ENCODE measurements at places on chromosomes 7 and 10. TPM values are rescaled to one million over a fixed set of nuclear protein-coding genes. Genes with fewer than 3 reads are reported as not detected.

The AOC1 gene
- 0.27 TPM for total RNA-seq

The KIF11 gene
- total RNA-seq, result 1.1 TPM

The TMEM139 gene
- 14.8 TPM for total RNA-seq

The PDLIM1 gene
- total RNA-seq, result 273 TPM

The TAC1 gene
- total RNA-seq, result not detected

The TAS2R3 gene
- 0.43 TPM for total RNA-seq

The CYCS gene
- total RNA-seq, result 699 TPM

- peak; percentile 41 for DNase-seq
Observed at GRCh38 chr10:42980553-42981357, 96.1 kb upstream of the RET start.

GRCh38 chr7:134396031-134396430, 62.9 kb downstream of the AKR1B1 start:
- DNase-seq, result no peak

DNA sequence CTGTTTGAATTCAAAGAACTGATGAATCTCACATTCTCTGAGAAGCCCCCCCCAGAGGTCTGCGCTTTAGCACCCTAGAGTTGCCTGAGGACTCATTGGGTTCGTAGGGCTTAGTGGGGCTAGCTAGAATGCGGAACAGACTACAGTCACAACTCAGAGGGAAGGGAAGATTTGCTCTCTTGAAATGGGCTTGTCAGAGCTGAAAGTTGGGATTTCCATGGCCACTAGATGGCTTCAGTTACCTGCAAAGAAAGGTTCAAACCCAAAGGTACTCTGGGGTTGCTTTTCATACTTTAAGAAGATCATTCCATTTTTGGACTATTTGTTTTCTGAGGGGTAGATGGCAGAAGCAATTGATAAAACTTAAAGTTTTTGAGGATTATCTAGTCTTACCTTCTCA, 205.0 kb downstream of the BBS9 start:
- no peak for DNase-seq

GRCh38 chr7:1560620-1561031, 4.6 kb upstream of the TMEM184A start:
- DNase-seq, result peak; percentile 54

DNA sequence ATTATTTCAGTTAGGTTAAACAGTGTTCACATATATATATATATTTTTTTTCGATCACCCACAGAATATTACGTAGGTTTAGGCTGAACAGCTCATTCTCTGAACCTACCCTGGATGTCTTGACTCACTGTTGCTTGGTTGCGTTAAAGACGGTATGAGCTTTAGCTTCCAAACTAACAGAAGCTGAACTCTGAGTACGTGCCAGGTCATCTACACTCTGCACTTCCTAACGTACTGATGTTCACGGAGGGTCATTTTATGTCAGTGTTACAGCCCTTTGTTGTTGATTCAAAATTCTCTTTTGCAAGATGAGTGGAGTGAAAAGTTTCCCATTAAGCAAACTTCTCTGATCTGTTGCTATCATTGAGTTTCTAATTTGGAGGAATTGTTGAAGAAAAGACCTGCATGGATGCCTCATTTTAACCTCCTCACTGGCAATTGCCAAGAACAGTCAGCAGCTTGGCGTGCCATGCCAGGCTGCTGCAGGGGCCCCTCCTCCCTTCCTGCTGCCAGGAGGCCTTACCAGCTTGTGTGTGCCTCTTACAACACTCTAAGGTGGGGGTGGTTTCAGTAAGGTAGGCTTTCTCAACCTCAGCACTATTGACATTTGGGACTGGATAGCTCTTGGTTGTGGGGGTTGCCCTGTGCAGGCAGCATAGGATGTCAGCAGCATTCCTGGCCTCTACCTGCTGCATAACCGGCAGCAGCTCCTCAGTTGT, 44.3 kb downstream of the INSYN2A start:
- no peak for DNase-seq

GRCh38 chr10:129811208-129811607, 152.9 kb downstream of the EBF3 start:
- no peak for DNase-seq

DNA sequence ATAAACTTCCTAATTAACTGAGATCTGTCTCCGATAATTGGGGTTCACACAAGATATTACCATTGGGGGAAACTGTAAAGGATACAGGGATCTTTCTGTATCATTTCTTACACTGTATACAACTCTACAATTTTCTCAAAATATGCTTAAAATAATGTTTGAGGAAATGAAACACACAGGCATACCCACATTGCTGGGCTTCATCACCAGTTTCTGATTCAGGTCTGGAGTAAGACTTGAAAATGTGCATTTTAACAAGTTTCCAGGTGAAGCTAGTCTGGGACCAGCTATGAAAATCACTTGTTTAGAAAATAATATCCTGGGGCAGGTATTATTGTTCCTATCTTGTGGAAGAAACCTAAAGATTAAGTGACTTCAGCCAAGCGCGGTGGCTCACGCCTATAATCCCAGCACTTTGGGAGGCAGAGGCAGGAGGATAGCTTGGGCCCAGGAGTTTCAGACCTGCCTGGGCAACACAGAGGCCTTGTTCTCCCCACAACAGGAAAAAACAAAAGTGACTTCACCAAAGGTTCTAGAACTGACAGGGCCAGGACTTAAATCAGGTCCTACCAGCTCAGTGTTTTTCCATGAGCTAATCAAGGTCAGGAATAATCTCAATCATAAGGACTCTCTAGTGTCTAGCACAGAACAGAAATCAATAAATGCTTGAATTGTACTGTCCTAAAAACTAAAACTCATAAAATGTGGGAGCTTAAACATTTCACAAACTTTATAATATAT, 12.6 kb downstream of the TOMM7 start:
- no peak for DNase-seq

GRCh38 chr7:1678571-1679325, 8.7 kb downstream of the ELFN1 start:
- DNase-seq, result peak; percentile 55

DNA sequence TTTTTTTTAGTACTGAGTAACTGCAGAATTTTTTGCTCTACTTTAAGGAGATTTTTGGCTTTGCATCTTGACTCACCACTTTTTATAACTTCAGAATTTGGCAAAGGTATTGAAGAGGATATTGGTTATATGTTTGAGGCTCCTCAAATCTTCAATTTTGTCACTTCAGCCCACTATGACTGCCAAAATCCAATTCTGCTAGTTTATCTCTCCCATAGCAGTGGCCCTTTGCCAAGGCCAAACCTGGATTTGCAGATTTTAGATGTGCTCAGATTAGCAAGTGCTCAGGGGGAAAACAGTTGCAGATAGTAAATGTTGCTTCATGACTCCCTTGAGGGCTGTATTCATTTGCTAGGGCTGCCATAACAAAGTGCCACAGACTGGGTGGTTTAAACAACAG, 427.5 kb downstream of the ADRA2A start:
- DNase-seq, result no peak

DNA sequence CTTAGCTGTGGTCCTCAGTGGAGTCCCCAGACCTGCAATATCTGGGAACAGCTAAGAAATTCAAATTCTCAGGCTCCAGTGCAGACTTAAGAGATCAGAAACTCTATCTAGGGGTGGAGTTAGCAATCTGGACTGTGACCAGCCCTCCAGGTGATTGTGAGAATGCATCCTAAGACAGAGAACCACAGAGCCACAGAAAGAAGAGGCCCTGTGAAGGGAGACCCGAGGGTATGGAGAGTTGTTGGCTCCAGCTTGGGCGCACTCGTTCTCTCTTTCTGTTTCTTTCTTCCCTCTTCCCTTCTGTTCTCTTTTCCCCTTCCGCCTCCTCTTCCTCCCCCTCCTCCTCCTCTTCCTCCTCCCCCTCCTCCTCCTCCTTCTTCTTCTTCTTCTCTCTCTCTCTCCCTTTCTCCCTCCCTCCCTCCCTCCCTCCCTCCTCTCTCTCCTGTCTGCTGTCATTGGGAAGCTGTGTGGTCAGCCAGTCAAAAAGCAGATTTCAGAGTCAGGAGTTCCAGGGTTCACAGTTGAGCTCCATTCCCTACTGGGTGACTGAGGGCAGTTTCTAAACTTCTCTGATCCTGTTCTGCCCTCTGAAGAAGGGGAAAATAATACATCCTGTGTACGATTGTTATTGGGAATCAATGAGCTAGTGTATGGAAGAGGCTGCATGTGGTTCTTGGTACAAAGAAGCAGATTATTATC, 62.1 kb upstream of the STEAP1B start:
- no peak for DNase-seq

DNA sequence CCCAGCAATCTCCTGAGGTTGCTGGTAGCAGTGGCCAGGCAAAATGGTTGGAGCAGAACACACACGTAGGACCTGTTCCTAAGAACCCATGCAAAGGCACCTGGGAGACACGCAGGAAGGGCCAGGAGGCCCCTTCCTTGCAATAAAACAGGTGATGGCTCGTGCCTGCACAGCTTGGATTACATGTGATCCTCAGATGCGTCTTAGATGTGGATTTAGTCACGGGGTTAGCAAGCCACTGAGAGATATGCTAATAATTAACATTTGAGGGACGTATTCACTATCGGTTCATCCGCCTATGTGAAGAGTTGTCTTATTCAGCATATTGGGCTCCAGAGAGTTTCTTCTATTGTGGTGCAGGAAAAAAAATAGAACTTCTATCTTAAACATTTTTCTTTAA, 4.6 kb upstream of the RHEB start:
- DNase-seq, result no peak

GRCh38 chr7:97006055-97006815, 882 bp downstream of the DLX6 start:
- no peak for DNase-seq

GRCh38 chr10:60729106-60729505, 49.2 kb upstream of the CDK1 start:
- no peak for DNase-seq
